ENCODE measurements at places on chromosomes 16 and 17.

DNA sequence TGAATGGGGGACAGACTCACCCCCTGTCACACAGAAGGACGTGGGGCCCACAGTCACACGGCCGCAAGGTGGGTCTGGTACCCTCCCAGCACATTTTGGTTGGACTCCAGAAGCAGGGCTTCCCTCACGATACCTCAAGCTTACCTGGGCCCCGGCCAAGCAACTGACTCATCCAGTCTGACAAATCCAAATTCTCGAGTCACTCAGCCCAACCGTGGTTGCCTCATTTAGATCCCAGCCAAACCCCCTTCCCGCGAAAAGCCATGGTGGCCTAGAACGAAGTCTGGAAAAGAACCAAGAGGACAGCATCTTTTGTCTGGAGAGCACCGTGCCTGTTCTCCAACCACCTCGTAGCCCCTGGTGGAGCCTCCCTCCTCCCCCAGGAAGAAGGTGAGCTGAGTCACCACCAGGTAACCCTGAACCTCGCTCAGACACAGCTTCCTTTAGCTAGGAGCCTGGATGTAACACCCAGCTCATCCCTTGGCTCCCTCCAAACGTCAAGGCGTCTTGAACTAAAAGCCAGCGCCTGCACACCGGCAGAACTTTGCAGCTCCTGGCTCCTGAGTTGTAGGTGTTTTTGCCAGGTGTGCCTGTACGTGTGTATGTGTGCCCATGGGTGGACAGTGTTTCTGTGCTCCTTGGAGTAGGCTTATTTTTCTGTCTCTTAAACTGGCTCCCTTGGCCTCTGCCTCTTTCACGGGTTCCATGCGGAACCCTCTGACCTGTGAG is 78.9 kb downstream of the CMIP start:
- ATAC-seq = no peak

DNA sequence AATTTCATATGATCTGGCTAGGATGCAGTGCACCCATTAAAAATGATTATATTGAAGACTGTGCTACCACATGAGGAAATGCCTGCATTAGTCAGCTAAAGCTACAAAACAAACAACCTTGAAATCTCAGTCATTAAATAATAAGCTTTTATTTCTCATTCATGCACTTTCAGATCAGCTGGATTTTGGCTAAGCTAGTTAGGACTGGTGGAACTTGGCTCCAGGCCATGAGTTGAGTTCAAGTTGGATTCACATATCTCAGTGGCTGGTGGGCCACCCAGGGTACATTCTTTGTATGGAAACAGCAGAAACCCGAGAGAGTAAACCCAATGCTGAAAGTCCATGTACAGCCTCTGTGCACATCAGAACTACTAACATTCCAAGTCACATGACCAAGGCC is 6.4 kb upstream of the SLFN12L start:
- no peak for ATAC-seq

- ATAC-seq = no peak
These were observed 1.8 kb downstream of the KIFC3 start for GRCh38 chr16:57800200-57801097.

- ATAC-seq = no peak
These were observed 43.9 kb upstream of the SREBF1 start for GRCh38 chr17:17880577-17881196.

- ATAC-seq = no peak
These were observed 209.6 kb upstream of the CACNG5 start for GRCh38 chr17:66625311-66625767.

DNA sequence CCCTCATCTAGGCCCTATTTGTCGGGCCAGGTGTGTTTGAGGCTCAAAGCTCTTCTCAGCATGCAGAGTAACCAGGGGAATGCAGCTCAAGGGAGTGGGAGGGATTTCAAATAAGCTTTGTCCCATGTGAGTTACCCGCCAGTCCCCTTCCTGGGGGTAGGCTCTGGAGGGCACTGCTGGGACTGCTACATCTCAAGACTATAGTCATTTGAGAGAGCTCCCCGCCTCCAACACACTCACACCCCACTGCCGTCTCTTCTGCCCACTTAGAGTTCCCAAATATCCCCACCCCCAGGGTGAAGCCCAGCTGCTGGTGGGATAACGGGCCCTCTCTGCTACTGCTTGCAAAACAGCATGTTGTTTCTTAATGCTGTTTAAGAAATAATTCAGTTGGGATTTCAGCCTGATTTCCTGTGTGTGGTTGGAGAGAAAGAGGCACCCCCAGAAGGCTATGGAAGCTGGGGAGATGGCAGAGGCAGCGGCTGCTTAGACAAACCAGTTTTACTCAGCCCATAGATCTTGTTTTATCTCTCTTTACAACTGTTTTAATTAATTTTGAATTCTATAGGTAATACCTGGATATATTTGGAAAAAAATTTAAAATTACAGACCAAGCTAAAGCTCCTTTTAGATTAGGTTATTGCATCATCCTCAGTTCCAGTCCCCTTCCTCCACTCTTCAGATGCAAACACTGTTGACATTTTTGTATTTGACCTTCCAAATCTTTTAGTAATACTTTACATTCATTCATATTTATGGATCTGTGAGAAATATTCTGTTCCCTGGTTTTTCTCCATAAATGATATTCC is 4.1 kb upstream of the MPO start:
- no peak for ATAC-seq

DNA sequence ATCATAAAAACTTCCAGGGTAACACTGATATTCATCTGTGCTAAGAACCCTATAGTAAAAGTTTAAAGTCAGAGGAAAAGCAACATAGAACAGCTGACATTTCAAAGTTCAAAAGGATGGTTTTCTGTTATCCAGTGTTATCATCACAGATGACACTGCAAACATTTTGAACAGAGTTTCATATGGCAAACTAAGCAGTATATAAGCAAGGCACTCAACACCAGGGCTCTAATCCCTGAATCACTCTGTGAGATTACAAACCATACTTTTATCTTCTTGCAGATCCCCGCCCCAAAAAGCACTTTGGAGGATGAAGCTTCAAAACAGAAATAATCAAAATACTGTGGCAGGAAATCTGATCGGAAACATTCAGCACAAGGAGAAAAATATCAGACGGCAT is 508.2 kb upstream of the KIF2B start:
- no peak for ATAC-seq

GRCh38 chr17:72754513-72754912 is 338.0 kb downstream of the SLC39A11 start:
- ATAC-seq = no peak

GRCh38 chr16:71666928-71667707 is 41.1 kb downstream of the MARVELD3 start:
- no peak for ATAC-seq

DNA sequence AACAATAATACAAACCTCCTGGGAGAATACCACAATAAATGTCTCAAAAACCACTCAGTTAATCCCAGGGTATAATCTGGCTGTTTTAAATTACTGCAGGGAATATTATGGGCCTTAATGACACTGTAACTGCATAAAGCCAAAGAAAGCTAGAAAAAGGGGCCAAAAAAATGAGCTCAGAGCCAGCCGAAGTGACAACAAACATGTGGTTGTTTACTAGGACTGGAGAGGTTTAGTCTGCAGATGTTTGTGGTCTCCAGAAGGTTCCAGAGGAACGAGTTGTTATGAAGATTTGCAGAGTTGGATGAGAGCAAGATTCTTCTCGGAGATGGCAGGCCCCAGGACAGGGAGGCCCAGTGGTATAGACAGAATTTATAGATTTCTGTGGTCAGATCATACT is 97.1 kb upstream of the AKTIP start:
- no peak for ATAC-seq

GRCh38 chr17:73991260-73991659 is 212.2 kb upstream of the RPL38 start:
- ATAC-seq = no peak

DNA sequence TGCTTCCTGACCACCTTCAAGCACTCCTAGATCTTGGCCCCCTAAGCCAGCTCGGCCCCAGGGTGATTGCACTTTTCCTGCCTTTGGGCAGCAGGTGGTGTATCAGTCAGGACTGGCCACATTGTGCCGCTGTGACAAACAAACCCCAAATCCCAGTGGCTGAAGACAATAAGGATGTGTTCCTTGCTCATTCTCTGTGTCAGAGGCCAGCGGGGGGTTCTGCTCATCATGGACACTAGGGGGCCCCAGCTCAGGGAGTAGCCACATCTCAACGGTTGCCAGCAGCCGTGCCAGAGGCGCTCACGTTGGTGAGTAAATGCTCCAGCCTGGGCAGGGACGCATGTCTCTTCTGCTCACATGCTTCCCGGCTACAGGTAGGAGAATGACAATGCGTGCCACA is 60.4 kb downstream of the ZDHHC7 start:
- no peak for ATAC-seq

- ATAC-seq = no peak
These were observed 7.8 kb upstream of the GPRC5C start for GRCh38 chr17:74424117-74424516.

DNA sequence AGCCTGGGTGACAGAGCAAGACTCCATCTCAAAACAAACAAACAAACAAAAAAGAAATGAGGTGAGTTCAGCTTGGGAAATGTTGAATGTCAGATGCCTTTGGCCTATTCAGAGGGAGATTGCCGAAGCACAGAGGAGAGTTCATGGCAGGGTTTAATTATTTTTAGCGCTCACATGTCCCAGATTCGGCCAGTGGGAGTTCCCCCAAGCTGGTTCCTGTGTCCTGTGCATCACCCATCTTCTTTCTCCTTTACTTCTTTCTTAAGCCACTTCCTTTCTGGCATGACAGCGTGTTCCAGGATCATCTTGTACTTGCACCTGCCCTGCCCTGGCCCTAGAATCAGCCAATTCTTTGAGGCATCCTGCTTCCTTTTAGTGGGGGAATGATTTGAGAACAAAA is 9.2 kb downstream of the MPV17L start:
- no peak for ATAC-seq

GRCh38 chr17:6365200-6365943 is 69.5 kb downstream of the AIPL1 start:
- no peak for ATAC-seq

DNA sequence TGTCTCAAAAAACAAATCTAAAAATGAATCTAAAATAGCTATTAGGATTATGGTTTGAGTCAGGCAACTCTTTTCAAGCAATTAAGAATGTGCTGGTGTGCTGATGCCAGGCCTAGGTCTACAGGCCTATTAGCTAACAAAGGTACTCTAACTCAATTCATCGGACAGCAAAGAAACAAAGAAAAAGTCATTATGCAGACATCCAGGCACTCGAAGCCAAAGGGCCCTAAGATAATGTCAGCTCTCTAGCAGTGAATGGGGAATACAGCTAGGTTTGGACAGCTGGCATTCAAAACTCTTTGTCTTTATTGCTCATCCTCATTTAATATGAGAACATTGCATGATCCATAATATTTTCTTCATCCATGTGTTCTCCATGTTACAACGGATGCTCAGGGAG is 108.5 kb downstream of the TMEM114 start:
- ATAC-seq = no peak

- ATAC-seq = peak; percentile 81
These were observed 487 bp downstream of the C17orf67 start for GRCh38 chr17:56833057-56833808.

- no peak for ATAC-seq
These were observed 4.2 kb upstream of the MAP3K14 start for GRCh38 chr17:45320931-45321461.

DNA sequence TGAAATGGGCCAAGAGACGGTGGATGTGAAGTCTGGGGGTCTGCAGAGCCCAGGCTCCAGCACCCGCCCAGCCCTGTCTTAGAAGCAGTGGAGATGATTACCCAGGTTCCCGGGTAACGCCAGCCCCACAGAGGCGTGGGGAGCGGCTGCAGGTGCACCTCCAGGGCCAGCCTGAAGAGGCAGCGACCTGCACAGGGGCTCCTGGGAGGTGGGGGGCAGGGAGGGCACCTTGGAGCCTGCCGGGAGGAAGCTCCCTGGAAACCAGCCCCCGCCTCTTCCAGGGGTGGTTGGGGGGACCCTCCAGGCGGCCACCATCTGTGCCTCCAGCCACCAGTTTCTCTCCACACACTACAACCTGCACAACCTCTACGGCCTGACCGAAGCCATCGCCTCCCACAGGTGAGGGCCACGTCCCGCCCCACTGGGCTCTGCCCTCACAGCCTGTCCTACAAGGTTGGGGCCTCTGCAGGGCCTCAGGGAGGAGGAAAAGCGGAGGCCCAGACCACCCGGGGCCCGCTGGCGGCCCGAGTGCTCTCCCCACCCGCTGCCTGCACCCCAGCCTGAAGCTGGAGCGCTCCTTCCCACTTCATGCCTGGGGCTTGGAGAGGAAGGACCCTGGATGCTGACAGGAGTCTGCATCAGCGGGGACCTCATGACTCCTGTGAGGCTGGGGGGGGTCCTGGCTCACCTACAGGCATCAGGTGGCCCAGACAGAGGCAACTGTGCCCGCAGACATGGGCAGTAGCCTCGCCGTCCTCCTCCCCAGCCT is 10.5 kb downstream of the GAA start:
- ATAC-seq = no peak

DNA sequence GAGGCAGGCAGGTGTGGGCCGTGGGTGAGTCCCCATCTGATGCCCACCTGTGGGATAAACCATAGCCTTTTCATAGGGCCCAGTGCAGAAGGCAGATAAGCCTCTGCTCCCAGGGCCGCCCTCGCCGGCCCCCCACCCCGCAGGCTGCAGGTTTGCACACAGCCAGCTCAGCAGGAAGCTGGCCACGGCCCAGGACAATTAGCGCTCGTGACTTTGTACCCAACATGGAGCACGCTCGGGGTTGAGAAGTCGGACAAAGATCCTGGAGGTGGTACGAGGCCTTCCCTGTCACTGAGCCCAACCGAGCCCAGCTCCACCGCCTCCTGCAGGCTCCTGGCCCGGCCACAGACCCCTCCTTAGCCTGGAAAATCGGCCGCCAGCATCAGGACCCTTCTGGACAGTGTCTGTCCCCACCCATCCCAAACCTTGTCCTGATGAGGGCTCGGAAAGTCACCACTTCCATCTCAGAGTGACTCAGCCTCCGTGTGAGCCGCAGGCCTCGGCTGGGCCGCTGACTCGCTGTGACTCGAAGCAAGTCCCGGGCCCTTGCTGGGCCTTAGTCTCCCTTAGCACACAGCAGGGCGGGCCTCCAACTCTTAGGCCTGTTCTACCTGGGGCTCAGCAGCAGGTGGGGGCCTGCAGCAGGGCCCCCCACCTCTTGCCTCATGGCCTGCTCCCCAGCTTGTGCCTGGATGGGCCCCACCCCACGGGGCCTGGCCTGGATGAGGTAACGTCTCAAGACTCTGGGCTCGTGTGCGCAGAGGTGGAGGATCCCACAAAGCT is 22.7 kb downstream of the FAM83G start:
- ATAC-seq = no peak

DNA sequence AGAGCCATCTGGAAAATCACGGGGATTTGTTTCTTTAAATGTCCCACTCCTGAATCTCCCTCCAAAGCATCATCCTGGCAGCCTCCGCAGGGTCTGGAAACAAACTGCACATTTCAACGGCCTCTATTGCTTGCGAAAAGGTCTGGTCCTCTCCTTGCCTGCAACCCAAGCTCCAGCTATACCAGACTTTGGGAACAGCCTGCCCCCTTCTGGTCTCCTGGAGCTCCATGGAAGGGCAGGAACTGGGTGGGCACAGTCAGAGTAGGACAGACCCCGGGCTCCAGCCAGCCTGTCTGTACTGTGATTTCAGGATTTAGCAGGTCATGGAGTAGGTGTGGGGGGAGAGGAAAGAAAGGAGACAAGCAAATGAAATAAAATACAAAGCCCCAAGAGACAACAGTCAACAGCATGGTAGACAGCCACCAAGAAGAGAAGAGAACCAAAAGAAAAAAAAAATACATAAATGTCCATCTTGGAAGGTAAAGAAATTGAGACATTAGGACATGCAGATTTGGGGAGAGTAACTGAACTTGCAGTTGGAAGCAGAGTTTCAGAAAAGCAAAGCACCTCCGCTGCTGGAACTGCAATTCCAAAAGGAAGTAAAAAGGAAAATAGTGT is 2.7 kb downstream of the XYLT1 start:
- peak; percentile 46 for ATAC-seq

Measured in stimulated activated memory B cell treated with anti-CD40 and anti-IgM and Interleukin-4, amounts not matched to agents 10 μg/mL and 1 μg/mL and 100 μg/mL, for 72 hours (primary cell).